ENCODE measurements at places on chromosomes 13 and 19.

GRCh38 chr19:17626456-17627015 lies 61.6 kb downstream of the UNC13A start:
- DNase-seq: no peak

- DNase-seq: no peak
Measured at GRCh38 chr13:112984501-112984900, 15.5 kb downstream of the MCF2L start.

DNA sequence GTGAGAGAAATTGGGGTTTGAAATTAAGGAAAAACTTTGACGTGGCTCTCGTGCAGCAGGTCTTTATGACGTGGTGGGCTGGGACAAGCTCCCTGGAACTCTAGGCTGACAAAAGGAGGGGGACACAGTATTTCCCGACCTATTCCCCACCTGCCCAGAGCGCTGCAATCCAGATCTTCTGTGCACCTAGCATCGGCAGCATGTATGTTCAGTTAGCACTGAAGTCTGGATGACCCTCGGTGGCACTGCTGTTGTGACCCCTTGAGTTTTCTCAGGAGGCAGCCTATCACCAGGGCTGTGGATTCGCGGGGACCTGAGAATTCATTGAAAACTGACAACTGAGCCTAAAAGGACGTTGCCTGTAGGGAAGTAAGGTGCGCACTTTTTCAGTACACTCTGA lies 9.1 kb upstream of the ZNF536 start:
- no peak for DNase-seq

DNA sequence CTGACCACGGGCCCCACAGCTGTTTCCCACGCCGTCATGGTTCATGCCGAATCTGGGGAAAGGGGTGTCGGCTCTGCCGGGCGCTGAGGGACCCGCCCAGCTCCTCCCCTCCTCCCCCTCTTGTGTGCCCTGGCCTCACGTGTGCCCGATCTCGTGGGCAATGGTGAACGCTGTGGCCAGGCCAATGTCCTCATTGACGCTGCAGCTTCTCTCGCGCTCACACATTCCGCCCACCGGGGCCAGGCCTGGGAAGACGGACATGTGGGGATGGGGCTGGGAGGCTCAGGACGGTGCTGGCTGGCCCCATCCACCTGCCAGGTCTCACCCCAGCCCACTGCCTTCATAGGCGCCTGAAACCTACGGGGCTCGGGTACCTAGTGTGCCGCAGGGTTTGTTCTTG lies 14.3 kb downstream of the ADAMTS10 start:
- no peak for DNase-seq

DNA sequence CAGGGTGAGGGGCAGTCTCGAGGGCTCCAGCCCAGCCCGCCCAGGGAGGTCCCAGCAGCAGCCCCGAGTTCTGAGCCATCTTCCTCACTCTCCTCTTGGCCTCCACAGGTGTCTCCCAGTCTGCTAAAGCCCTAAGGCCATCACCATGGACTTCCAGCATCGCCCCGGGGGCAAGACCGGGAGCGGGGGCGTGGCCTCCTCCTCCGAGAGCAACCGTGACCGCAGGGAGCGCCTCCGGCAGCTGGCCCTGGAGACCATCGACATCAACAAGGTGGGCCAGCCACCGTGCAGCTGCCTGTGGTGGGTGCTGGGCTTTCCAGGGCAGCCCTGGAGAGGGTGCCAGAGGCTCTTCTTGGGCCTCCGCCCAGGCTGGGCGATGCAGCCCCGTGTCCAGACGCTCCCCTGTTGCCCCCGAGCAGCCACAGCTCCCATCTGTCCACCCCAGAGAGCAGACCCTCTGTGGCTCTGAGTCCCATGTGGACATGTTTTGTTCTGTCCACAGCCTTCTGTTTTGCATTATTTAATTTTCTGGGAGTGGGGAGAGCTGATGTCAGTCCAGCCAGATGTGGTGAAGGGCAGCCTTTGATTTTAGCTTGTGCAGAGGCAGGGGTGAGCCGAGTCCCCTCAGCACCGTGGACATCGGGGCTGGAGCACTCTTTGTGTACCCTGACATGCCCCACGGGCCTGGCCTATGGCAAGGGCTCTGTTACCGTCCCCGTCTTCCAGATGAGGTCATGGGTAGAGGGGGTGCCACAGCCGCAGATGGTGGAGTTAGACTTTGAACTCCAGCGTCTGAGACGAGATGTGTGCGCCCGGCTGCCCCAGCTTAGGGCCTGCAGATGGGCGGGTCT lies 5.6 kb upstream of the AMH start:
- no peak for DNase-seq

GRCh38 chr19:55486971-55487923 lies 989 bp upstream of the SSC5D start:
- DNase-seq: peak; percentile 89

All from heart right ventricle (tissue), 16 donors.